NCI-H2227 treated with DMSO at 0.1 percent for 48 hours (cell line): ENCODE measurements at places on chromosomes 7 and 10.

DNA sequence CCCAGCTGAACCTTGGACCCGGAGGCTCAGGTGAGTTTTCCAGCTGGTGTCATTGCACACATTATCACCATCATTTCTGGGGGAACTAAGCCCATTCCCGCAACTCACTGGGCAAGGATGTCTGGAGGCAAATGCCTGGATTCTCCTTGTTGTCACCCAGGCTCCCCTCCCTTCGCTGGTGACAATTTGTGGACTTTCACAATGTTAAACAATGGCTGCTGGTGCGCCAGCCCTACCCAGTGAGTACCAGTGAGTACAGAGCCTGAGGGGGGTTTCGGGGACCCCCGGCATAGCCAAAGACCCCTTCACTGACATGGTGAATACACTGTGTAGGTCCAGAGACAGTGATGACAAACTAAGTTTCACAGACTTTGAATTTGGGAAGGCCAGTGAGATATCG, 189.2 kb downstream of the ADARB2 start:
- DNase-seq = no peak

DNA sequence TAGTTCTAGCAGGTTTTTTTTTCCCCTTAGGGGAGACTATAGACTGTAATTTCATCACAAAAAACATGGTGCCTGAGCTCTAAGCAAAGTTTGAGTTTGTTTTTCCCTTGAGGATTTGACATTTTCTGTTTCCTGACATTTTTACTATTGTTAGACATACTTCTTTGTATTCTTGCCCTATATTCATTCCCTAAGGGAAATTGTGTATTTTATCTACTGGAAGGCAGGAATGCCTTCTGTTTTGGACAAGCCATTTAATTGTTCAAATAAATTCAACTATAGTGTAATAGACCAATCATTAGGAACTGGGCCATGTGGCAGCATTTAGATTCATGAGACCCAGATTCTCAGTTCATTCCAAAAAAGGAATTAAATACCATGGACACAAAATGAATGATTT, 335.0 kb downstream of the EXOC4 start:
- no peak for DNase-seq

DNA sequence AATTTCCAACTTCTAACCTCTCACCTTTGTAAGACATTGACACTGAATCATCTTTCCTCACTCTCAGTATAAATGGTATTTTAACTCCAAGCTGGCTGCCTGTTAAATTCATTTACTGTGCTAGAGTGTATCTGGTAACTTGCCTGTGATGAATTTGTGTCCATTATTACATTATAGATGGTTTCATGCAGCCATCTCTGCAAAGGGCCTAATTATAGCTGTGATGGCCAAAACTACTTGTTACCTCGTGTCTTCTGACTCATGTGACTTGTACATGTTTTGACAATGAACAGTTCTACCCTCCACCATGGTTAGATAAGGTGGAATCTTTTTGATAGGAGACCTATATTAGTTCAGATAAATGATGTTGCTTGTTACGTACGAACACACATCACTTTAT, 392.0 kb downstream of the PAXIP1 start:
- no peak for DNase-seq

GRCh38 chr7:99000196-99000903, 122.0 kb downstream of the TRRAP start:
- DNase-seq = no peak

DNA sequence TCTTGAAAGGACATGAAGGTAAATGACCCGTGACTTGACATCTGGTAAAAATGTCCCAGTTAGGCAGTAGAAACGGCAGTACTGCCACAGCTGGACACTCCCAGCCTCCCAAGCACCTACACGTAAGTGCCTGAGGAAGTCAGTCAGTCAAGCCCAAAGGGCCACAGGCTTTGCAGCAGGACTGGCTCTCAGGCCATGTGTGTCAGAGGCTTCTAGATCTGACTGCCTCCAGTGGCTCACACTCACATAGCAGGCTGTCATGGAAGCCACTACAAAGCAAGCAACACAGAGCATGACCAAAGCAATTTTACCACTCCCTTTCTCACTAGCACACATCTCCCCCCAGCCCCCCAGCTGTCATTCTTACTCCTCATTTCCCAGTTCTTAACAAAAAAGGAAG, 17.8 kb upstream of the CCNJ start:
- no peak for DNase-seq

DNA sequence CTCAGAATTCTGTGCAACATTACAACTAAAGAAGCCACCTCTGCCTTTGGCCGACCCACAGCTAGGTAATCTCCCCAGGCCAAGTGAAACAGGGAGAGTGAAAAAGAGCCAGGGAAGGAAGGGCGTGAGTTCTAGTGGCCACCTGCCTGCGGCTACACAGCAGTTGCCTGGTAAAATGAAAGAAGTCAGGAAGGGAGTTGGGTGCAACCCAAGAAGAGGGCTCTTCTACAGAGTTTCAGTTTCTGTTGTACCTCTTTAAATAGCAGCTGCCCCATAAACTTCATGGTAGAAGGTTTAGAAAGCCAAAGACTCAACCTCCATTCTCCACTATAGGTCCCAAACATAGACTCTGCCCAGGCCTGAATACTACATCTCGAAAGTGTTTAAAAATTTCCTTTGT, 76.2 kb upstream of the TMEM168 start:
- no peak for DNase-seq

GRCh38 chr7:151282111-151282510, 33.6 kb upstream of the SMARCD3 start:
- DNase-seq = no peak

- DNase-seq = no peak
Observed at GRCh38 chr10:114911052-114911711, 26.8 kb upstream of the TRUB1 start.

DNA sequence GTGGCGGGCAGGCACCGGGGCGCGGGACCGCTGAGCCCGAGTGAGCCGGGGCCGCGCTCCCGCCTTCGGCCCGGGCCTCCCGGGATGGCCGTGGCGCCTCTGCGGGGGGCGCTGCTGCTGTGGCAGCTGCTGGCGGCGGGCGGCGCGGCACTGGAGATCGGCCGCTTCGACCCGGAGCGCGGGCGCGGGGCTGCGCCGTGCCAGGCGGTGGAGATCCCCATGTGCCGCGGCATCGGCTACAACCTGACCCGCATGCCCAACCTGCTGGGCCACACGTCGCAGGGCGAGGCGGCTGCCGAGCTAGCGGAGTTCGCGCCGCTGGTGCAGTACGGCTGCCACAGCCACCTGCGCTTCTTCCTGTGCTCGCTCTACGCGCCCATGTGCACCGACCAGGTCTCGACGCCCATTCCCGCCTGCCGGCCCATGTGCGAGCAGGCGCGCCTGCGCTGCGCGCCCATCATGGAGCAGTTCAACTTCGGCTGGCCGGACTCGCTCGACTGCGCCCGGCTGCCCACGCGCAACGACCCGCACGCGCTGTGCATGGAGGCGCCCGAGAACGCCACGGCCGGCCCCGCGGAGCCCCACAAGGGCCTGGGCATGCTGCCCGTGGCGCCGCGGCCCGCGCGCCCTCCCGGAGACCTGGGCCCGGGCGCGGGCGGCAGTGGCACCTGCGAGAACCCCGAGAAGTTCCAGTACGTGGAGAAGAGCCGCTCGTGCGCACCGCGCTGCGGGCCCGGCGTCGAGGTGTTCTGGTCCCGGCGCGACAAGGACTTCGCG, 534 bp downstream of the FZD9 start:
- no peak for DNase-seq

DNA sequence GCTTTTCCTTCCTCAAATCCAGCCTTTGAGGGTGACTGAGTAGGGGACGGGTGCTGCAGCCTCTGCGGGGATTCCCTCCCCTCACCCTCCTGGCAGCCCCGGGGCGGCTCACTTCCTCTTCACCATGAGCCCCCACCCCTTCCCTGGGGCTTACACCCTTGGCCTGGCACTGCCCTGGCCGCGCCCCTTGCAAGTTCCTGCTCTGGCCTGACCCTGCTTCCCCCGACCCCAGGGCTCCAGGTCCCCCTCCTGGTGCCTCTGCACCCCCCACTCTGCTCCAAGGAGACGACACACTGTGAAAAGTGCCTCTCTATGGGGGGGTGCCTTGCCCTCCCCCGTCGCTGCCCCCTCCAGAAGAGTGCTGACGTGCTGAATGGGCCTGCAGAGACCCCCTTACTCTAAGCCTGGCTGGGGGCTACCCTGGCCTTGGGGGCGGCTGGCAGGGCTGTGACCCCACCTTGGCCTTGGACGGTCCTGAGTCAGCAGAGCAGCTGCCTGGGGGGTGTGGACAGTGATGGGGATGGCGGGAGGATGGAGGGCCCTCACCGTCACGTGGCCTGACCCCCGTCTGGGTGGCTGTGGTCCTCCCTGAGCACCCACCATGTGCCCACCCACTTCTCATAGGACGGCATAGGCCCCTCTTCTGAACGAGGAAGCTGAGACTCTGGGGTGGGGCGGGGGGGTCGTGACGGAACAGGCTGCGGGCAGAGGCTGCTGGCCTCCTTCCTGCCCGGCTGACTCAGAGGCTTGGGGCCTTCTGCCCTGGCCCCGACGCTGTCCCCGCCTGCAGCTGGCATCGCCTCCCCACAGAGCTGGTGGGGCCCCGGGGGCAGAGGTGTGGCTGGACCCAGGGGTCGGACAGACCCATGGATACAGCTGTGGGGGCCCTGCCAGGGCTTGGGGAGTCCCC, 9.8 kb downstream of the LFNG start:
- DNase-seq = no peak

DNA sequence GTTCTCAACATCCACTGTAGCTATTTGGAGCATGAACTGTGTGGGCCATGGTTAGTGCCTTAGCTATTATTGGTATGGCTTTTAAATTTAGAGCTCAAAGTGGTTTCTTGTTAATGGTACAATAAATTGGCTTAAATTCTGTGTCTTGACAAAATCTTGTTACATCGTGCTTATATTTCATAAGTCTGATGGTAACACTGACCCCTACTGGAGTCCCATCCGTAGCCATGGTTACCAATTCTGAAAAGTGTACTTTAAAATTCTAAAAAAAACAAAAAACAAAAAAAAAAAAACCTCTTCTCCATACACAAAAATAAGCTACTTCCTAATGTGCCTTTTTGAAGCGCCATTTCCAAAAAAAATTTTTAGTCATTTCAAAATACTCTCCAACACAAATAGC, 6.4 kb upstream of the RPP30 start:
- no peak for DNase-seq

- DNase-seq = no peak
Observed at GRCh38 chr7:106775552-106775936, 89.5 kb upstream of the PIK3CG start.
